ENCODE measurements at places on chromosomes 5 and 9. TPM values are rescaled to one million over a fixed set of nuclear protein-coding genes. Genes with fewer than 3 reads are reported as not detected.

DNA sequence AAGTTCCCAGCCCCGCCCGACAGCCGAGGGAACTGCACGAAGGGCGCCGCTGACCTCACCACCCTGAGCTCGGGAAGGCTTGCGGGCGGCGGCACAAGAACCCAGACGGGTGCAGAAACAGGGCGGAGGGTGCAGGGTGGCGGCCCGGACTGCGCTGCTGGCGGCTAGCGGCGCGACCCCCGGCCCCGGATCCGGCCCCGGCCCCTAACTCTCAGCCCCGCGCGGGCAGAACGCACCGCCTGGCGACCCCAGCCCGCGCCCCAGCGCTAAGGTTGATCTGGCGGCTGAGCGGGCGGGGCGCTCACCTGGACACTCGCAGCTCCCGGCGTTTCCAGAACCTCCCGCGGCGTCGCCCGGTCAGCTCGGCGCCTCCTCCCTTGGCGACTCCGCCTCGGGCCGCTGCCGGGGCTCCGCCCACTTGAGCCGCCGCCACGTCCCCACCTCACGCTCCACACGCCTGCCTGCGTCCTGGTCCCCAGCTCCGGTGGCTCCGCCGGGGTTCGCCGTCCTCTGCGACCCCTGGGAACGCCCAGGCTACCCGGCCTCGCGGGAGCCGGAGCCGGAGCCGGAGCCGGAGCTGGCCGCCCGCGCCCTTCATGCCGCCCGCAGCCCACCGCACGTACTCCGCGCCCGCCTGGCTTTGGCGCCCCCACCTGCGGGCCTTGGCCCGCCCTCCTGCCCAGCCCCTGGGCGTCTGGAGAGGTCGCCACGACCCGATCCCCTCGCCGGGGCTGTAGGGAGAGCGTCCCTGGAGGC lies at the start of gene P4HA2:
Gene P4HA2 (minus strand): TSS at position 369 of the 756 bp plus-strand sequence. CDS start 9,227 bp downstream, outside the sequence.
- DNase-seq: peak; percentile 22

DNA sequence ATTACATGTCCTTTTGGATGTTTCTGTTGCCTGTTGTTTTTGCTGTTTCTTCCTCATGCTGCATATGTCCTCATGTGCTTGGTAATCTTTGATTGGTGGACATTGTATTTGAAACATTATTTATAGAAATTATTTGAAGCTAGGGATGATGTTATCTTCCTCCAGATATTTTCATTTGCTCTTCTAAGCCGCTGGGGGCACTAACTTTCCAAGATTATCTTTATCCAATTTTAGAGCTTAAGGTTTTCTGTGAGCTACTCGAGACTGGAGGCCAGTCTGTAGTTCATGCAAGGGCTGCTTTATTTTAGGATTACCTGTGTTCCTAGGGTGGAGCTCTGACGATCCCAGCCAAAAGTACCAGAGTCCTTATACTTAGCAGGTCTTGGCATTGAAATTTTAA lies 40.9 kb downstream of the STX17 start:
- no peak for DNase-seq

DNA sequence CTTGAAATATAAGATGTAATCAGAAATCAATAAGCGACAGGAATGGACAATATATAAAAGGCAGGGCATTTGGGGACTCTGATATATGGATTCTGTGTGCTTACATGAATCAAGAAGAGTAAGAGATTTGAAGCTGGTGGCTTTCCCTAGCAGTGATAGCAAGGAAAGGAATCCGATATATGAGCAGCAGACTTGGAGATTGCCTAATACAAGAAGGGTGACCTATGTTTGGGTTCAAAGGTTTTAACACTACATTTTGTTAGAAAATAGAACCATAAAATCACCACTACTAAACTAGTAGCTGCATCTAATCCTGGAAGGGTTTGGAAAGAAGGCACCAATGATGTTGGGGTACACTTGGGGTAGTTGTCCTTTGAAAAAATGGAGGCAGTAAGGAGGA lies 2.4 kb upstream of the OR1L3 start:
- DNase-seq: no peak

The CDO1 gene
- total RNA-seq: 0.27 TPM

DNA sequence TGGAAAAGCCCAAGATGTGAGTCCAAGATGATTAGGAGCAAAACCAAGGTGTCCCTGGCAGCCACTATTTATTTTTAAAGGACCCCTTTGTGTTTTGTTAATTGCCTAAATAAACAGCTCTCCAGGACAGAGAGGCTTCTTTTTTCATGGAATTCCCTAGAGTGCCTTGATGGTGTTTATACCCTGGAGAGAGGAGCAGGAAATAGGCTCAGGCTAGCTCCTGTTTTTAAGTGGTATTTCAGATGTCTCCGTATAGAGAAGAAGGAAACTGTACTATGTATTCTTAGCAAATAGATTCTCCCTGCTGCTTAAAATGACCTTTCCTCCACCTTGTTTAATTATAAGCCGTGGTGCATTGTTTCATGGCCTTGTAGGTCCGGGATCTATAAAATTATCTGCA lies 292.4 kb downstream of the CD180 start:
- no peak for DNase-seq

The RANBP3L gene
- total RNA-seq: not detected

GRCh38 chr5:127572930-127573329 lies 55.5 kb downstream of the PRRC1 start:
- no peak for DNase-seq

GRCh38 chr9:111253742-111254437 lies 76.1 kb downstream of the OR2K2 start:
- no peak for DNase-seq

The CDKN2B gene
- under 0.01 TPM for total RNA-seq

- DNase-seq: no peak
These were observed 6.8 kb upstream of the LRRC14B start for GRCh38 chr5:184471-184870.

DNA sequence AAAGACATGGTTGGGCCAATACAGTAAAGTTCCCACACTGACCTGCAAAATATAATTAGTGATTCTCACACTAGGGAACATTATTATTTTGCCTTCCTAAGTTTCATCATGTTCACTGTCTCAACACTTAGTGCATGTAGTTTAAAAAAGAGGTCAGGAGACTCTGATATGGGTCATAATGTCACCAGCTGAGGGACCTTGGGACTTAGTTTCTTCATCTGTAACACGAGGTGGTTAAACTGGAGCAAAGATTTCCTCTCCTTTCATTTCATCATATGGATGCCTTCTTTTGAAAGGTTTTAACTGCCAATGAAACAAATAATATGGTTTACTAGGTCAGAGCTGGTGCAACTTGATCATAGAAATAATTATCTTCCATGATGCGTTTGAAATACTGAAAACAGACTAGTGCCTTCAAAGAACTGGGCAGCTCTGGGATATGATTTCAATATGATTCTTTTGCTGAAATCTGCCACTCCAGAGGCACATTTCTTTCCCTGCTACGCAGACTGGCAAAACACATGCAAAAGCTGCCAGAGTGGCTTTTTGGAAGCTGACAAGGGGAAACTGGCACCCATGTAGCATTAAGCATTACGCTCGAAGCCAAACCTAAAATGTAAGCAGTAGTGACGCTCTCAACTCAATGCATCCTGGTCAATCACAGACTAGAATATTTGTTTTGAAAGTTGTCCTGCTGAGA lies 20.8 kb downstream of the RETREG1 start:
- DNase-seq: no peak

DNA sequence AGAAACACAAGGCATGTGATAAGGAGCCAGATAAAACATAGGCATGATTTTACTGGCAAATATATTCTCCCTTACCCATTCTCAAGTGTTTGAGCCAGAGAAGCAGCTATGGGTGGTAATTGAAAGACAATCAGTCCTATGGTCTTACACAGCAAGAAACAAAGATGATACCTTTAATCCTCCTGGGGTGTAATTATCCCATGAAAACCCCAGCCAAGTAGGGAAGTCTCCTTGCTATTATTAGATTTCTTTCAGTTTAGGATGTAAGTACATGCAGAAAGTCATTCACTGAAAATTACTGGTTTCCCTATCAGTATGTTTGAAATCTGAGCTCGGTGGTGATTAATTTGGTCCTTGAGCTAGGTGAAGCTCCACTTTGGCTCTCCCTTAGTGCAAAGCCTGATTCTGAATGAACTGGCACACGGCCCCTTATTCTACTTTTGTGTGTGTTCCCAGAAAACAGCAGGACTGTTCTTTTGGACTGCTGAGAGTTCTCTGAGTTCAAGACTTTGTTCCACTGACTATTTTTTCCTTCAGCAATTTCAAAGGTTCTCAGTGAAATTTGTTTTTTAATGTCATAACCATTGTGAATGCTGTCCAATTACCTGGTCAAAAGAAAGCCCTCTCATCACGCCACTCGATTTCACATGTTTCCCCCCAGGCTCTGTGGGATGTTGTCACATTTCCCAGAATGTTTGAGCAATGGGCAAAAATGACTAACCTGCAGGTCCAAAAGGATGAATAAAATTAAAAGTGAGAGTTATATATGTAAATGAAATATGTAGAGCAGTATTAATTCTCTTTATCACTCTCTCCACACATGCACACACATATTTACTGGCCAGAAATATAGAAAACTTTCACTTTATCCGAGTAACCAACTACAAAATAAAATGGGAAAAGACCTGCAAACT lies 343.0 kb downstream of the RAB3C start:
- no peak for DNase-seq

The SOHLH1 gene
- total RNA-seq: not detected

The TRPM6 gene
- under 0.01 TPM for total RNA-seq

DNA sequence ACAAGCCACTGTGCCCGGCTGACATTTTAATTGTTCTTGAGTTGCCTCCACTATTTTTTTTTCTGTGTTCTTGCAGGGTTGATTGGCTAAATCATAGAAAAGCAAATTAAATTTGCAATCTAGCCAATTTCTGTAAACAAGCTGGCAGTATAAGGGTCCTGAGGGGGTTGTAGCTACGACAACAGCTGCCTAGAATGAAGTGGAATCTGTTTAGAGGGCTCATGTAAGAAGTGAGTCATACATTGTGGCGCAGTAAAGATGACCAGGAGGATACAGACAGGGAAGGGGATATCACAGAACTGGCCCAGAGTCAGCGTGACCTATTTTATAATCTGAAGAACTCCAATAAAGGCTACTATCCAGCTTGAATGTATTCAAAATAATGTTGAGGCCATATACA lies 82.2 kb upstream of the TLE1 start:
- no peak for DNase-seq

DNA sequence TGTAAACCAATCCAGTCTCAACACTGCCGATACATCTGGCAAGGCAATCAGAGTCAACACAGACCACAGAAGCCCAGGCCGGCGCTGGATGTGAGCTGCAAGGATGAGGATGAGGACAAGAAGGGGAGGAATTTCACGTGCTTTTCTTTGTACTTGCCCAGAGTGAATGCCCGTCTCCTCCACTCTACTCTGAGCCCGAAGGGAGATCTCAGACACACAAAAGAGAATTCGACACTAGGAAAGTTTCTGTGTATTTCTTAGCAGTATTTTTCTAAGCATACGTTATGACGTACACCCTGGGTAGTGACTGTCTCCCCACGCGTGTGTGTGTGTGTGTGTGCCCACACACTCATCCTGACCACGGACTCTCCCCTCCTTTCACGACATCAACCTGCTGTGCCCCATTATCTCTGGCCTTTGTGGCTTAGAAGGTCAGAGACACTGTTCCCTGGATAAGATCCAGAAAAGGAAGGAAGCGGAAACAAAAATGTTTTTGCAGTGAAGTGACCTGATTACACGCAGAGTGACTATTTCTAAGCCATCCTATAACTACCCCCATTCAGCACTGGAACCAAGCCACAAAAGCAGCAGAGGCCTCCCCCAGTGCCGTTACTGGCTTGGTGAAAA lies 227.3 kb upstream of the DAPK1 start:
- DNase-seq: no peak

- peak; percentile 54 for DNase-seq
These were observed 381 bp downstream of the MED22 start for GRCh38 chr9:133347515-133347984.

- DNase-seq: no peak
These were observed 178.9 kb downstream of the SREK1 start for GRCh38 chr5:66322786-66323528.

- DNase-seq: no peak
These were observed 63.4 kb upstream of the PITX1 start for GRCh38 chr5:135097390-135097789.

- no peak for DNase-seq
These were observed 26.3 kb upstream of the FAM120AOS start for GRCh38 chr9:93479726-93480125.

The GPR150 gene
- total RNA-seq: 0.54 TPM

DNA sequence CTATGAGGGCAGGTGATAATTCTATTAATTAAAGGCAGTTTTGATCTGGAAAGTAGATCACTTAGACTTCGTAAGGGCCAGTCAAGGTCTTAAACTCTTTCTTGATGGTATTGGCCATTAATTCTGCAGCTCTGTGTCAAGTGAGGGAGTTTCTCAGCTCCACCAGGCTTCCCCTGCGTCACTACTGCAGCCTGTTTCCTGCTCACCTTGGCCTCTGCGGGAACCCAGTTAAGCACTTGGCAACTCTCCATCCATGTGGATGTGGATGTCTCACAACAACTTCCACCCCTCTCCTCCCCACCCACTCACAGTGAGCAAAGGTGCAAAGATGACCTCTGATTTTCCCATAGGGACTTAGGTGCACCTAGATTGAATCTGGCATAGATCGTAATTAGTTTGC lies 191.6 kb downstream of the PLK2 start:
- no peak for DNase-seq

Measured in hematopoietic multipotent progenitor cell (in vitro differentiated cells).